Stimulated activated CD4-positive, alpha-beta T cell treated with anti-CD3 and anti-CD28 coated beads, Interleukin-4, amount 100 ng/mL, for 4 hours (primary cell): ENCODE measurements at places on chromosomes 3 and 15.

- no peak for DNase-seq
Observed at GRCh38 chr3:107657971-107658370, 135.2 kb downstream of the BBX start.

GRCh38 chr15:63414474-63415120, 33.0 kb upstream of the CA12 start:
- no peak for DNase-seq

DNA sequence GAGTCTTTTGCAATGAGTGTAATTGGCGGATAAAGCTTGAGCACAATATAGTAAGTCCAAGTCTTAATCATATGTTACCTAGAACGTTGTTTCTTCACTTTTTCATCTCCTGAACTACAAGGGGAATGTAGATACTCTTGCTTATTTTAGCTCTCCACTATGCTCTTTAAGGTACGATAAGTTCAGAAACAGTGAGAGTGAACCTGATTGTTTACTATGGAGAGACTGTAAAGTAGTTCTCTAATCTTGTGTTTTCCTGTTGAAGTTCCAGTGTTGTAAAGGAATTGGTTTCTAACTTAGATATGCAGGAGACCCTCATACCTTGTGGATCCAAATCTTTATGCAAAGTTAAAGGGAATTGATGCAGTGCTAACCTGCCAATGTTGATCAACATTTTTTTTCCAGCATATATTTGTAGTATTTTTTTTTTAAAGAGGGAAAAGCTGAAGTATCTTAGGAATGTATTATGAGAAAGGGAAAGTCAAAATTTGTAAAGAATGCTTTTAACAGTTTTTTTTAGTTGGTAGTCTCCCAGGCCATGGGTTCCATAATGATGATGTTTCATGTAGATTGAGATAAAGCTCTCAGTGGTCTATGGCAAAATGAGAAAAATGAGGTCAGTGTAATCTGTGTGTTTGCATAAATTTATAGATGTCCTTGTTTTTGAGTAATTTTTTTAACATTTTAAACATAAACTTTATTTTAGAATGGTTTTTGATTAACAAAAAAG, 14.9 kb downstream of the ATP11B start:
- no peak for DNase-seq

GRCh38 chr3:183266454-183266853, 13.4 kb downstream of the B3GNT5 start:
- DNase-seq: no peak

GRCh38 chr3:122961146-122961545, 66.4 kb downstream of the SEMA5B start:
- no peak for DNase-seq

GRCh38 chr3:67421912-67422311, 232.5 kb downstream of the SUCLG2 start:
- DNase-seq: no peak

DNA sequence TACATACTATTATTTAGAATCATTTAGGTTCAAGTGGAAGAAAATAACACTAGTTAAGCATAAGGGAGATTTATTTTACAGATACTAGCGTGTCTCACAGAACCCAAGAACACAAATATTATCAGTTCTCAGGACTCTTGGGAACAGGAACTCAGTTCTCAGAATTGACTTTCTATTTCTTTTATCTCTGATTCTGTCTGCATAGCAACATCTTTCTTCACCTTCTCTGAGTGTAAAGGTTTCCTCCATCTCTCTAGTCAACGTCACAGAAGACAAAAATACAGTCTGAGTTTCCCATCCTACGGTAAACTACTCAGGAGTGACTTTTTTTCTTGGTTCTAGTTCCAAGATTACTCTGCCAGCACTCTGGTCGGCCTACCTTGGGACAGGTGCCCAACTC, 220.0 kb downstream of the SV2B start:
- no peak for DNase-seq

- DNase-seq: no peak
Observed at GRCh38 chr15:56804279-56804678, 71.0 kb upstream of the ZNF280D start.

DNA sequence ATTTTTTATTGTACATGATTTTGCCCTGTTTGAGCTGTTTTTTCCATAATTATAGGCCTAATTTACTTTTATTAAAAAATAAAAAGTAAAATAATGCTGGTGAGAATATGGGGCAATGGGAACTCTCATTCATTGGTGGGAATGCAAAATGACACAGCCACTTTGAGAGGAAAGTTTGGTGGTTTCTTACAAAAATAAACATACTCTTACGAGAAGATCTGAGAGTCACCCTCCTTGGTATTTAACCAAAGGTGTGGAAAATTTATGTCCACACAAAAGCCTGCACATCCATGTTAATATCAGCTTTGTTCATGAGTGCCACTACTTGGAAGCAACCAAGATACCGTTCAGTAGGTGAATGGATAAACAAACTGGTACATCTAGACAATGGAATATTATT, 9.8 kb downstream of the MUC13 start:
- DNase-seq: no peak

DNA sequence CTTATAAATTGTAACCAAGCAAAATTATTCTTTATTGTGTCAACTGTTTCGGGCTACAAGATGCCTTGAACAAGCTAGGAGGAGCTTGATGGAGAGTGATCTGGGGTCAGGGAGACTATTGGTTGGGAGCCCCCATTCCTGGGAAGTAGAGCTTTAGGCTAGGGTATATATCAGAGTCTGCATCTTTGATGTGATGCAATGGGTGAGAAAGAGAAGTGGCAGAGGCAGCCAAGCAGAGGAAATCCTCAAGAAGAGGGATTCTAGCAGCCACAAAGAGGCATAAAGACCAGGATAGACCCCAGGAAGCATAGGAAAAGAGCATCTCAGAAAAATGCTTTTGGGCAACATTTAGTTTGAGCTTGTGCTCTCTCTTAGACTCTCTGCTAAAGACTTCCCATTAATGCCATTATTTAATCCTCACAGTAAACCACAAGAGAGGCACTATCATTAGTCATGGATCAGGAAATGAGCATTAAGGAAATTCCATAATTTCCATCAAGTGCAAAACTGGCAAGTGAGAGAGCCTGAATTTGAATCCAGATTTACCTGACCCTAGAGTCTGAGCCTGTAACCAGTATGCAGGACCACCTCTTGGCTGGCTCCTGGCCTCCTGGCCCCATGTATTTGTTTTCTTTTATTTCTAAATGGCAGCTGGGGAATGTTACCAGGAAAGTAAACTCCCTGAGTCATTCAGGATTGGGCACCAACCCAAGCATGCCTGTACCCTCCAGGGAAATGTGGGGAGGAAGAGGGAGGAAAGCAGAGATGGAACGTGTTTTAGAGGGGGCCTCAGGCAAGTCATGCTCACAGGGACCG, 118.7 kb downstream of the RPL22L1 start:
- no peak for DNase-seq
